ENCODE measurements at places on chromosomes 6 and 20. TPM values are rescaled to one million over a fixed set of nuclear protein-coding genes. Genes with fewer than 3 reads are reported as not detected.

ZNF391 gene
- 0.72 TPM for polyA plus RNA-seq

CNKSR3 gene
- polyA plus RNA-seq: 7.9 TPM

LINC00237 gene
- not detected for polyA plus RNA-seq

ENPP1 gene
- polyA plus RNA-seq: 1.2 TPM

FAM162B gene
- 3.9 TPM for polyA plus RNA-seq

GJA1 gene
- polyA plus RNA-seq: 116 TPM

ABHD16A gene
- 28.1 TPM for polyA plus RNA-seq

MCHR2 gene
- not detected for polyA plus RNA-seq

PTCHD4 gene
- 0.09 TPM for polyA plus RNA-seq

KIF25 gene
- 0.25 TPM for polyA plus RNA-seq

HTR1B gene
- not detected for polyA plus RNA-seq

RAMACL gene
- 0.38 TPM for polyA plus RNA-seq

FOXQ1 gene
- not detected for polyA plus RNA-seq

CALHM4 gene
- 0.20 TPM for polyA plus RNA-seq

CTAGE9 gene
- polyA plus RNA-seq: not detected

SIRPB2 gene
- 1.8 TPM for polyA plus RNA-seq
